Activated CD4-positive, CD25-positive, alpha-beta regulatory T cell (primary cell): ENCODE measurements at places on chromosomes 11 and 22.

DNA sequence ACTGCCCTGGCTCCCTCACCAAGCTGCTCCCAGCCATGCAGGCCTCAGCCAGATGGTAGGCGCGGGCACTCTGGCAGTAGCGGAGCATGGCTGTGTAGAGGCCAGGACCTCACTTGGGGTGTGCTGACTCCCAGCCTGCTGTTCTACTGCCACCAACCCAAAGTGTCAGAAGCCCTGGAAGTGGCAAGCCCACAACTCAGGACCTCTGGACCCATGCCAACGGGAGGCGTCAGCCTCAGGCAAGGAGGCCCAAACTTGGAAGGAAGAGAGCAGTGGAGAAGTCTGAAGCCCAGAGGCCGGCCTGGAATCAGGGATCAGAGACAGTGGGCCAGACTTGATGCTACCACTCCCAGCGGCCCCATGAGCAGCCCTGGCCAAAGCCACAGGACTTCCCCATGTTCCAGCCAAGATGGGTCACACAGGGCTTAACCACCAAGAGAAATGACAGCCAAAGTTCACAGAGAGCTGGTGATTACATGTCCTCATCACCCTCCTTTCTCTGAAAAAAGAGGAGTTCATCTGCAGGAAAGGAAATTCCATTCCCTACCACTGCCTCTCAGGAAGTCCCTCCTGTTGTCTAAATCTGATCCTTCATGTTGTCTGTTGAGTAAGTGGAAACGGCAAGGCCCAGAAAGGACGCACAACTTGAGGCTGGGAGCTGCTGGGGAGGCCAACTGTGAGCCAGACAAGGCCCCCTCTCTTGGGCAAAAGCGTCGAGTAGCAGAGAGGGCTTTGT, 4.4 kb downstream of the ARRB1 start:
- no peak for DNase-seq

DNA sequence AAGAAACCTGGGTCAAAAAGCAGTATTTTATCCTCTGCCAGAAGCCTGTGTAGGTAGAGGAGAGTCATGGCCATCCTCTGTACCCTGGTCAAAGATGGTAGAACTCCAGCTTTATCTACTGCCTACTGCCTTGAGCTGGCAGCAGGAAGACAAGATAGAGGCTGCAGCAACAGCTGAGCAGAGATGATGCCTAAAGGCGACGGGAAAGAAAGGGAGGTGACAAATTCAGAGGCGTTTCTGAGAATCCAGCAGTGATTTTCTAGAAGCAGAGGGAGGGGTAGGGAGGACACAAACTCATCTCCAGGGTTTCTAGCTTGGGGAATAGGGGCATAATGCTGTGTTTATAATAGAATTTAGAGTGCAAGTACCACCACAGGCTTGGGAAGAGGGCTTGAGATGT, 15.5 kb upstream of the C1QTNF4 start:
- DNase-seq, result no peak

DNA sequence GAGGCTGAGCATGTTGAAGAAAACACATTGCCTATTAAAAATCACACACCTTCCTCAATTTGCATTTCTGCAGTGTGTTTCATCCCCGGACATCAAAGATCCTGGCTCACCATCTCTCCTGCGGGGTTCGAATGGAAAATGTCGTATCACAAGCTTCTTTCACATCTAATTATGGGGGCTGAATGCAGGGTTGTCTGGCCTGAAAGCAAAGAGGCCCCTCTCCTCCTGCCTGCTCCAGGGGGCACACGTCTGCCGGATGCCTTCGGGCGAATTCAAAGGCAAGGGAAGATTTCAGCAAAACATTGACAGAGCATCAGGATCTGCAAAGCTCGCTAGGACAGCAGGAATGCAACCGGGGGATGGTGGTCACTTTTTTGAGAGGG, 1447.7 kb downstream of the TBC1D22A start:
- DNase-seq, result no peak

GRCh38 chr11:75068559-75068958, 28.1 kb downstream of the OR2AT4 start:
- DNase-seq, result no peak

DNA sequence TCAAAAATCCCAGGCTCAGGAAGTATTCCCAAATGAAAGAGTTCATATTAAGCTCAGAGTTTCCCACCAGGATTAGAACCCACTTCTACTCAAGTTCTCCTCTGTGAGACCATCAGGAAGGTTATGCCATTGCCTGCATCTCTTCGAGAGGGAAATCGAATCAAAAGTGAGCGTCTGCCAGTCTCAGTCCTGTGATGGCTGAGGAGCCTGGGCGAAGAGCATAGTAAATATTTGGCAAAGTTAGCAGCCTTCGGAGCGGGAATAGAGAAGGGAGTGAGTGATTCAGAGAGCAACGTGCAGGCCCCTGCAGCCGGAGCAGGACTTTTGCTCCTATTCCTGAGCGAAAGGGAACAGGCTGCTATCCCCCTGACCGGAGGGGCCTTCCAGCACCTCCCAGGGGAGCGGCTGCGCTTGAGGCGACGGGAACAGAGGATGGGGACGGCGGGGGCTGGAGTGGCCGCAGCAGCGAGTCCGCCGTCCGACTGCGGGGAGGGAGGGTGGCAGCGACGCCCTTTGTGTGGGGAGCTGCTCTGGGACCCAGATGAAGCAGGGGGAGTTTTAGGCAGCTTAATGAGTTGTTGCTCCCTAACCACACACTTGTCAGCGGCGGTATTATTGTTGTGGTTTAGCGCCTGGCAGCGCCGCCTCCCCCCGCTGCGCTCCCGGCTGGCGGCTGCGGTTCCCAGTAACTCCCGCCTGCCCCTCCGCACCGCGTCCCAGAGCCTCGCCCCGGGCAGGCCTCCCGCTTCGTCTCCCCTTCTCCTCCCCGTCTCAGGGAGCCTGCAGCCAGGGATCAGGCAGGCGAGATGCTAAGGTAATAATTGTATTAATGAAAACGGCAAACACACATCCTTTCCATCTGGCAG, 21.7 kb upstream of the NRGN start:
- DNase-seq, result no peak

DNA sequence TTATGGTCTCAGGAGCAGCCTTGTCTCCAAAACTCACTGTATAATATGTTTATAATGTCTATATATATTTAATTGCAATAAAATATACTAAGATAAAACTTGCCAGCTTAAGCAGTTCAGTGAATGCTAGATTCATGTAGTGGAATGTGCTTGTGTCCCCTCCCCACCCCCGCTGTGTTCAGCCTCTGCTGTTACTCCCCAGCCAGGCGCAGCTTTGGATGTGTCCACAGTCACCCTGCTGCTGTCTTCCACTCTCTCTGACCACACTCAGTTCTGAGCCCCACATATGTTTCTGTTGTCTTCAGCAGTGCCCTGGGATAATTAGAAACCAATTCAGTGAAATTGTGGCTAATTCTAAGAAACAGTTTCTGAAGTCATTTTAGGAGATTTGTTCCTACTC, 52.2 kb downstream of the PPFIA1 start:
- DNase-seq, result no peak

DNA sequence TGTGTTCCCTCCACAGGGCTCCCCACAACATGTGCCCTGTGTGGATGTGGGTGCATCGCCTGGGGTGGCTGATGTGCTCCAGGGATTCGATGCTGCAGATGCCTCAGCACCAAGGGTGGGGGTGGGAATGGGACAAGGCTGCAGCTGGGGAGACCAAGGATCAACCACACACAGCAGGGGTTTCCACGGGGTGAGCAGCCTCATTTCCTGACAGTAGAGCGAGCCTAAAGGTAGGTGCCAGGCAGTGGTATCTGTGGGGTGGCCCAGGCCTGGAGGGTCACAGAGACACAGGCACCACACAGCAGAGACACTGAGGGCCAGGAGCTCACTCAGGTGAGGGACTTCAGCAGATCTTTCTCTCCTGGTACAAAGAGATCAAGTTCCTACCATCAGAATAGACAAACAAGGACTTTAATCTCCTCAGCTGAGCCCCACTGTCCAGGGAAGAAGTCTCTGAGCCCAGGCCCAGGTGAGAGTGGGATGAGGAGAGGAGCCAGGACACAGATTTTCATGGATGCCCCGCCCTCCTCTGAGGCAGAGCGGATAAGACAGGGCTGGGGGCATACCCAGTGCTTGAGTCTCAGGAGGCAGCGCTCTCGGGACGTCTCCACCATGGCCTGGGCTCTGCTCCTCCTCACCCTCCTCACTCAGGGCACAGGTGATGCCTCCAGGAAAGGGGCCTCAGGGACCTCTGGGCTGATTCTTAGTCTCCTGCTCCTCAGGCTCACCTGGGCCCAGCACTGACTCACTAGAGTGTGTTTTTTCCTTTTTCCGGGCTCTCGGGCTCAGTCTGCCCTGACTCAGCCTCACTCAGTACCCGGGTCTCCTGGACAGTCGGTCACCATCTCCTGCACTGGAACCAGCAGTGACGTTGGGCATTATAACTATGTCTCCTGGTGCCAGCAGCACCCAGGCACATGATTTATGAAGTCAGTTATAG, 19.7 kb downstream of the GGTLC2 start:
- no peak for DNase-seq

GRCh38 chr22:48362721-48363404, 1464.8 kb downstream of the BRD1 start:
- DNase-seq, result no peak

DNA sequence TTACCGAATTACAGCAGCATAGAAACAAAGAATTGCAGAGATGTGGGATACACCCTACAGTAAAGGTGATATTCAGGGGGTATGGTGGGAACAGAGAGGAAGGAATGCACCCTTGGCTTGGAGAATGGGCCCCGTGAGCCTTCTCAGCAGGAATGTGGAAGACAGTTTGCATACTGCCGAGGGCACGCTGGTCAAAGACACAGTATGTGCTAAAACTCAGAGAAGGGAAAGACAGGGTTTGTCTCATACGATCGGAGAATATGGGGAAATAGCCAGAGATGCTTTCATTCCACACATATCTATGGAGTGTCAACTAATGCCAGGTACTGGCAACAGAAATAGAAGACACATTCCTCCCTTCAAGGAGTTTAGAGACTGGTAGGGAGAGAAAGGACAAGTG, 36.9 kb downstream of the UBASH3B start:
- no peak for DNase-seq

- no peak for DNase-seq
Measured at GRCh38 chr11:109148669-109149068, 273.3 kb upstream of the C11orf87 start.
